Stimulated activated CD4-positive, alpha-beta T cell treated with anti-CD3 and anti-CD28 coated beads, Interleukin-1b, Interleukin-23, amount 100 ng/mL, for 4 hours (primary cell): ENCODE measurements at places on chromosomes 2 and 18.

DNA sequence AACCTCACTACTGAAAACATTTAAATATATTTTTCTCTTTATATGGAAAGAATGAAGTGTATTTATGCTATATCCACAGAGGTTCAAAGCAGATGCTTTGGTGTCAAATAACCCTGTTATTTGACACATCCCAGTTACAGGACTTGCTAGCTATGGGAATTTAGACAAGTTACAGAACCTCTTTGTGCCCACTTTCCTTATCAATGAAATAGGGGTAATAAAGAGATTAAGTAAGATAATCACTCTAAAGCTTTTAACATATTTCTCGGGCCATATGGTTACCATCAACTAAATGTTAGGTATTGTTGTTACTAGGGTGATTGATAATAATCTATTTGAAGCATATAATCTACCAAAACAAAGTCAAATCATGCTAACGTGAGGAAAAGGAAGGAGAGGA, 1660.6 kb upstream of the NXPH2 start:
- no peak for DNase-seq

DNA sequence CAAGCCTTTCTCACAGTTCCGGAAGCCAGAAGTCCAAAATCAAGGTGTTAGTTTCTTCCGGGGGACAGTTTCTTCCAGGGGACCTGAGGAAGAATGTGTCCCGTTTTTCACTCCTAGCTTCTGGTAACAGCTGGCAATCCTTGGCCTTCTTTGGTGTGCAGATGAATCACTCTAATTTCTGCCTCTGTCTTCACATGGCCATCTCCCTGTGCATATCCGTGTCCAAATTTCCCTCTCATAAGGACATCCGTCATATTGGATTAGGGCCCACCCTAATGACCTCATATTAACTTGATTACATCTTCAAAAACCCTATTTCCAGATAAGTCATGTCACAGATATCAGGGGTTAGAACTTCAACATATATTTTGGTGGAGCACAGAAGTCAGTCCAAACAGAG, 141.4 kb downstream of the ZEB2 start:
- DNase-seq, result no peak

DNA sequence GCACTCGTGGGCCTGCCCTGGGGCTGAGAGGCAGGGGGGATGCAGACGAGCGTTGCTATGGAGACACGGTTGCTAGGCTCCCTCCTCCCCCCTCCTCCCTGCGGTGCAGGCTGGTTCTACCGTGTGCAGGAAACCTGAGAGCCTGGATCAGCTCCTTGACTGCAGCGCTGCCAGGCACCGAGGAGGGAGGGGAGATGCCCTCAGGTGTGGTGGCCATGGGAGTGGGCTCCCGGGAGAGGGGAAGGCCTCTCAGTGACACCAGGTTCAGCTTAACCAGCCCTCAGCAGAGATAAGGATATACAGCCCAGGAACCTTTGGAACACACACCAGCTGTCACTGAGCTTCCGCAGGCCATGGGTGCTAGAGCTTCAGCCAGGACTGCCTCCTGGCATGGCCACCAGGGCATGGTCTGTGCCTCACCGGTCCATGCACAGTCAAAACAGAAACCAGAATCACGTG, 124.4 kb upstream of the PXDN start:
- DNase-seq, result no peak

GRCh38 chr2:60569680-60570111, 16.2 kb upstream of the BCL11A start:
- no peak for DNase-seq
